ENCODE measurements at places on chromosomes 7 and 10.

DNA sequence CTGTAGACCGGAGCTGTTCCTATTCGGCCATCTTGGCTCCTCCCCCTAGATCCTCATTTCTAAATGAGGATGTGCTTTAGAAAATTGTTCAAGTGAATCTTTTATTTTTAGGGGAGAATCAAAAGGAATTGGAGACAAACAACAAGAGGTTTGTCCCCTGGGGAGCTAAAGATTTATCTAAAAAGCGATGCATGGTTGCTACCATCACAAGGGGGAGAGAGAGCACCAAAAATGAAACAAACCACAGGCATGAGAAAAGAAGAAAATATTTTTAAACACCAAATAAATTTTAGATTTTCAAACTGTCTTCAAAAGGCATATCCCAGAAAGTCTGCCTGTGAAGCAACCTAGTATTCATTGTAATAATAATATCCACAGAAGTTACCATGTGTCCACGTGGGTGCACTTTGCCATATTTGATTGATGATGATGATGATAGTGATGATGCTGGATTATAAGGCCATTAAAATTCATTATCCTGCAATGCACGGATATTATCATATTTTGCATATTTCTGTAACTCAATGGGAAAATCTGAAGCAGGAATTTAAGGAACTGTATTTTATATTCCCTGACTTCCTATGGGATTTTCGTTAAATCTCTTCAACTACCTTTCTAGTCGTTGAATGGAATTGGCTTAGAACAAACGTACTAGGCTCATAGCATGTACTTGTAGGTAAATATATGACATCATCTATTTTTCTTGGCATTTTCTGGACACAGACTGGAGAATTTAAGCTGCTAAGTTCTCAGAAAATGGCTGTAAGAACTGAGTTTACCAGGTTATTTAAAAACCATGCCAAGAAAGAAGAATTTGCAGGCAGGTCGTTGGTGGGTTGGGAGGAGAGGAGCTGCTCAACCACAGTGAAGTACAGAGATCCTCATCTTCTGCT lies 171.6 kb downstream of the WDR37 start:
- DNase-seq, result no peak

- DNase-seq, result no peak
Measured at GRCh38 chr7:136183981-136184380, 206.8 kb upstream of the MTPN start.

DNA sequence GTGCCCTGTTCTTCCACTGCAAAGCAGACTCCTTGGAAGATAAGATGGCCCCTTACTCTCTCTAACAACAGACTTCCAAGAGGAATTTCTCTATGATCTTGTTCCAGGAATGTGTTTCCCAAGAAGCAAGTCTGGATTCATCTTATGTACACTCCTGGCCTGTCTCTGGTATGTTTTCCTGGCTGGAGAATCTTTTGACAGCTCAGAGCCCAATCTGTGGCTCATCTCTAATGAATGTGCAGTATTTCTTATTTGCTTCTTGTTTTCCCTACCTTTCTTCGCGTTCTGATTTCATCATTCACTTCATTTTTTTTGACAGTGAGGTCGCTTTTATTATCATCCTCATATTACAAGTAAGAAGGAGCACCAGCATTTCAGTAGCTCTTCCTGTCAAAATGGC lies 53.0 kb upstream of the PITRM1 start:
- DNase-seq, result no peak

DNA sequence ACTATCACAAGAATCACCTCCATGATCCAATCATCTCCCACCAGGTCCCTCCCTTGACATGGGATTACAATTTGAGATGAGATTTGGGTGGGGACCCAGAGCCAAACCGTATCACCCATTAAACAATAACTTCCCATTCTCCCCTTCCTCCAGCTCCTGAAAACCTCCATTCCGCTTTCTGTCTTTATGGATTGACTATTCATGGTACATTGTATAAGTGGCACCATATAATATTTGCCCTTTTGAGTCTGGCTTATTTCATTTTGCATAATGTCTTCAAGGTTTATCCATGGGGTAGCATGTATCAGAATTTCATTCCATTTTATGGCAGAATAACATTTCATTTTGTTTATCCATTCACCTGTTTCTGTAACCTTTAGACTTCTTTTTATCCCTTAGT lies 39.2 kb upstream of the GARS1 start:
- DNase-seq, result no peak

DNA sequence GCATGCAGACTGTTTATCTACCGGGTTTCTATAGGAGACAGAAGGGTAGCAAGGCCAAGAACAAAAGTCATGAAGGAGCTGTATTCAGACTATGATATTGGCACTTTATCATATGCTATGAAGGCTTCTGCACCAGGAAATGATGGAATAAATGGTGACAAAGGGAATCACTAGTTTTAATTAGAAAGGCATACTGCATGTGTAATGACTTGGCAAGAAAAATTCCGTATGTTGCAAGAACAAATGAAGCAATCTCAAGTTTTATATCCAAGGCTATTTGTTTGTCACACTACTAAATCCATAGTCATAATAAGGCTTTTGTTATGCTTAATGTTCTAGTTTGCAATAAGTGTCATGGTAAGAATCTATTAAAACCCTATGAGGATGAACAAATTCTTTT lies 230.9 kb downstream of the ZEB1 start:
- DNase-seq, result no peak

- no peak for DNase-seq
Measured at GRCh38 chr7:2197436-2198155, 35.1 kb downstream of the MAD1L1 start.

- no peak for DNase-seq
Measured at GRCh38 chr7:7491044-7491443, 44.6 kb downstream of the COL28A1 start.

- DNase-seq, result no peak
Measured at GRCh38 chr7:143279186-143280098, 5.3 kb upstream of the TMEM139 start.

GRCh38 chr10:100395626-100396025 lies 48.6 kb downstream of the SCD start:
- no peak for DNase-seq

DNA sequence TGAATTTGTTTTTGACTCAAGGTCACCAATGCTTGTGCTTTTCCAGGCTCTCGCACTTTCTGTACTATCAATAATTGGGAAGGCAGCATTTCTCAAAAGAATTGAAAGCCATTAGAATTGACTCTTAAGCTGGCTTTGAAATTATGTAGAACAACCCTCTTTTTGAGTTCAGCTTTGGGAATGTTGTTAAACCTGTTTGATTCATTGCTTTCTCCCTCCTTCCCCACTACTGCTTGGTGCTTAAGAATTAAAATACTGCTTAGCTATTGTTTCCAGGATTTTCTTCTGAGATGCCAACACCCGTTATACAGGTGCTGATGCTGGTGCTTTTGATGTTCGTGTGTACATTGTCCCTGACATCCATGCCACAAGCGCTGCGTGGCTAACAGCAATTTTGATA lies 15.5 kb upstream of the FZD8 start:
- no peak for DNase-seq

DNA sequence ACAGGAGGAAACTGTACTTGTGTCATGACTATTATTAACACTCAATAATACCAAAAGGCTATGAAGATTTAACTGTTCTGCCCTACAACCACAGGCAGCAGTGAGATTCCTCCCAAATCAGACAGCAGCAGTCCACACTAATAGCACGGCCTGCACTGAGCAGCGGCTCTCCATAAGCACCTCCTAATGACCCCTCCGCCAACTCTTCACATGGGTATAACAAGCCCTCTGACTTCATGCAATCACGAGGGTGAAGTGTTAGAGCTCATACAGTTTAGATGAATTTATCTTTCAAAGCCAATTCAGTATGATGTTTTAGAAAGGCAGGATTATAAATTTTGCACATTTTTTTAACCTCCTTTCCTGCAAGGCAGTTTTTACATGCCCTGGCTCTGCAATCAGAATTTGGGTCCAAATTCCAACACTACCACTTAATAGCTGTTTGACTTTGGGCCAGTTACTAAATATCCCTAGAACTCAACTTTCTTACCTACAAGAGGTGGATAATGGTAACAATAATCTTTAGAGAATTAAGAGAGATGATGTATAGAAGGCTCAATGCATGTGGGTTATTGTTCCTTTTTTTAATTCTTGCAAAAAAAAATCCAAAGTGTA lies 617.1 kb downstream of the KCNMA1 start:
- DNase-seq, result no peak

DNA sequence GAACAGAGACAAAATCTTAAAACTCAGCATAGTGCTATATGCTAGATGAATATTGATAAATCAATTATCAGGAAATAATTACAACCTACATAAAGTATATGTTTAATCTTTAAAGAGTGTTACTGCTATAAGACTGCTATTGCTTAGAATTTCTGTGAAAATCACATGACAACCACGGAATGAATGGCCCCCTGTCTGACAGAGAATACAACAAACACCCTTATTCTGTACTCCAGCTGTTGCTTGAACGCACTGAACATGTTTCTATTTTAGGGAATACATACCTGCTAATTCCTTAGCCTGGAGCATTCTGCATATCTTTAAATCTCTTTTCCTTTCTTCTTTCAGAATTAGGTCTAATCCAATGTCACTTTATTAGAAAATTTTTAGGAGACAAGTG lies 452.4 kb upstream of the PHF14 start:
- no peak for DNase-seq

GRCh38 chr10:86191686-86192085 lies 174.9 kb downstream of the GRID1 start:
- DNase-seq, result no peak

DNA sequence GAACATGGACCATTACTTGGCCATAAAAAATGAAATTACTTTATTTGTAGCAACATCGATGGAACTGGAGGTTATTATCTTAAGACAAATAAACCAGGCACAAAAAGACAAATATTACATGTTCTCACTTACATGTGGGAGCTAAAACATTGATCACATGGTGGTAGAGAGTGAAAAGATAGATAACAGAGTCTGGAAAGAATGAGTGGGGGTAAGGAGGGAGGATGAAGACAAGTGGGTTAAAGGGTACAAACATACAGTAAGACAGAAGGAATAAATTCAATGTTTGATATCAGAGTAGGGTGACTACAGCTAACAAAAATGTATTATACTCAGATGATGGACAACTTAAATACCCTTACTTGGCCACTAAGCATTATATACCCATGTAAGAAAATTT lies 100.0 kb upstream of the WNT16 start:
- no peak for DNase-seq

GRCh38 chr10:113084031-113084430 lies 134.0 kb downstream of the TCF7L2 start:
- DNase-seq, result no peak

DNA sequence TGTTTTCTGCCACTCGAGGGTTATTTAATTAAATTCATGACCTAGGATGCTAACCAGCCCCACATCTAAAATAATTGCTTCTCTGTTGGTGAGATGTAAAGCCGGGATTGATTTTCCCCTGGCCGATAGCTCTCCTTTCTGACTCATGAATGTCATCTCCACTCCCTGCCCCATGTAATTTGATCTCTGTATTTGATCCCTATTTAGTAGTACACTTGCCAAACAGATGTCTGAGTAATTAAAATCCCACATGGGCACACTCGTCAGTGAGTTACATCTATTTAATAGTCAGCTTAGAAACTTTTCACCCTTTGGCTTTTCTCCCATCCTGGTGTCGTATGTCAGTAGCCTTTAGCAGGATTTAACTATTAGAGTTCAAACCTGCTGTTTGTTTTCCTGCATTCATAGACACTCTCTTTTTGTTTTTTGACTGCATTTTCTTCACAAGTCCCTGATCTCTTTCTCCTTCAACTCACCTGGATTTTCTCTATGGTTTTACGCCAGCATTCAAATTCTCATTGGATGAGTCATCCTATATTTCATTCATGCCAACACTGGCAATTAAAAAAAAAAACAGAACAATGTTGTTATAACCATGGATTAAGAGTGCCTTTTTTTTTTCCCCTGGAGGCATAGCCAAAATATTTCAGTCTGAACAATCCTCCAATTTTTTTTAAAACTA lies 82.7 kb downstream of the SPAG6 start:
- no peak for DNase-seq

- DNase-seq, result no peak
Measured at GRCh38 chr7:123649964-123650363, 5.7 kb upstream of the LMOD2 start.

DNA sequence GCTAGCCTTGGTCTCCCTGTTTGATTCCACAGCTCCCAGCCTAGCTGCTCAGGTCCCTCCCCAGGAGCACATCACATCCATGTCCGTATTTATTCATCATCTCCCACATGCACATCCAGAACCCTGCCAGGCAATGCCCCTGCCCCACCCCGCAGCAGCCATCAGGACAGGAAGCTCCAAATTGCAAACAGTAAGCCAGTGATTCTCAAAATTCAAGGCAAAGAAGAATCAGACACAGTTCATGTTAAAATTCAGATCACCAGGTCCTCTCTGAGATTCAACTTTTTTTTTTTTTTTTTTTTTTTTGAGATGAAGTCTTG lies 17.7 kb downstream of the LRRC20 start:
- no peak for DNase-seq

- no peak for DNase-seq
Measured at GRCh38 chr7:17600340-17600752, 301.9 kb downstream of the AHR start.

DNA sequence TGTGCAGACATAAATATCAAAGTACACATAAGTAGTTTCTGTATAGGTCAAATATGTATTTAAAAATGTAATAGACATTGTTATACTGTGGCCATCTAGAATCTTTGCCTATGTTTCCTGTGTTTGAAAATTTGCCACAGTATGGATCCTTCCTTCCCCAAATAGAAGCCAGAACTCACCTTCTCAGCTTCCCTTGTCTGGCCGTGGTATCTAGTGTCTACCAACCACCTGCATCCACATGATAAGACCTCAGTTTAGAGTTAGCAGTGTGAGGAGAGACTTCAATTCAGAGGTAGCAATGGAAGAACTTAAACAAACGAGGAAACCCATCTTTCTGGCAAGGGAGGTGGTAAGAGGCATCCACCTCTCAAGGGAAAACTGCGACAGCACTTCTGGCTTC lies 4.9 kb downstream of the TRDMT1 start:
- no peak for DNase-seq

Data from stimulated activated CD8-positive, alpha-beta memory T cell treated with anti-CD3 and anti-CD28 coated beads, Interleukin-7, amount 100 ng/mL, for 24 hours (primary cell).